ENCODE measurements at places on chromosomes 5 and 9.

DNA sequence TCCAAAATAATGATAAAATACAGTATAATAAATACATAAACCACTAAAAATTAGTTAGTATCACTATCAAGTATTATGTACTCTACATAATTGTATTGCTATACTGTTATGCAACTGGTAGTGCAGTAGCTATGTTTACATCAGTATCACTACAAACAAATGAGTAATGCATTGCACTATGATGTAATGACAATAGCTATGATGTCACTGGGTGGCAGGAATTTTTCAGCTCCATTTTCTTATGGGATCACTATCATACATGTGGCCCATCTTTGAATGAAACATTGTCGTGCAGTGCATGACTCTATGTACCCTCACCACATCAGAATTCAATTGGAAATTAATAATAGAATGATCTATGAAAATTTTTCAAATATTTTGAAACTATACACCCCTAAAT is 201.3 kb downstream of the MPDZ start:
- no peak for DNase-seq

DNA sequence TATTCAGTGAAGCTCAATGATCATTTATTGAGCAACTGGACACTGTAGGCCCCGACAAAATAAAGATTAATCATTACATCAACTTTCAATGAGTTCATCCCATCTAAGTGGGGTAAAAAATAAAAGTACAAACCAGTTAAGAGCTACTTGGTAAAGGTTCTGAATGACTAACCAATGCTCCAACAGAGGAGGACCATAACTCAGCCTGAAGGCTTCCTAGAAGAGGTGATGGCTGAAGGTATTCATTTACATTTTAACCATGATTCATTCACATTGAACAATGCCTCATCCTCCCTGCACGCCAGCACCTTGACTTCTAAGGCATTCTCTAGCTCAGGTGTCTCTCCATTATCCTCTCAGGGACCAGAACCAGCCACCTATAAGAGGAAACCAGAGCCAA is 201.4 kb downstream of the ZNF462 start:
- DNase-seq = no peak

DNA sequence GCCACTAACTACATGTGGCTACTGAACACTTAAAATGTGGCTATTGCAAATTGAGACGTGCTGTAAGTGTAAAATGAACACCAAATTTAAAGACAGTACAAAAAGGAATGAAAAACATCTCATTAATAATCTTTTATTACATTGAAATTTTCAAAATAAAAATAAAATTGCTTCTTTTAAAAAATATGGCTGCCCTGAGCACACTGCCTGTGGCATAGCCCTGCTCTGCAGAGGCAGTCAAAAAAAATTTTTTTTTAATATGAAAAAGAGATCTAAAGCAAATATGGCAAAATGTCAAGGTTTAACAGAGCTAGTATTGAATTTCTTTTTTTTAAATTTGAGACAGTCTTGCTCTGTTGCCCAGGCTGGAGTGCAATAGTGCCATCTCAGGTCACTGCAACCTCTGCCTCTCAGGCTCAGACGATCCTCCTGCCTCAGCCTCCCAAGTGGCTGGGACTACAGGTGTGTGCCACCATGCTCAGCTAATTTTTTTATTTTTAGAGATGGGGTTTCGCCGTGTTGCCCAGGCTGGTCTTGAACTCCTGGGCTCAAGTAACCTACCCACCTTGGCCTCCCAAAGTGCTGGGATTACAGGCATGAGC is 25.6 kb downstream of the CARNMT1 start:
- no peak for DNase-seq

GRCh38 chr9:5596173-5596572 is 32.7 kb upstream of the RIC1 start:
- DNase-seq = no peak

DNA sequence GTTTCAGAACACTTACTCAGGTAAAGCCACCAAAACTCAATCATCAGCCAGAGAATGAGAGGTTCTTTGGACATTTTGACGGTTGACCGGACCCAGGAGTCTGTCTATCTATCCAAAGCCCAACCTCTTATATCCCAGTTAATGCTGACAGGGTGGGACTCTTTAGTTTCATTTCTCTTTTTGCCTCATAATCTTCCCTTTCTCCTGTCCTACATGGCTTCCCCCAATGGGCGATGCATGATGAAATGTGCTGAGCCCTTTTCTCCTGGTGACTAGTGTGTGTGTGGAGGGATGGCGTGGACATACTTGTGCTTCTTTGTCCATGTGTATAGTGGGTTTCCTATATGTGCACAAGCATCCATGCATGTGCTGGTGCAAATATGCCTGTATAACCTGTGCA is at the start of gene TIMD4:
TSS of gene TIMD4 (minus strand) at position 102 of the 400 bp plus-strand sequence. CDS start at position 74, 28 bp downstream.
- no peak for DNase-seq

DNA sequence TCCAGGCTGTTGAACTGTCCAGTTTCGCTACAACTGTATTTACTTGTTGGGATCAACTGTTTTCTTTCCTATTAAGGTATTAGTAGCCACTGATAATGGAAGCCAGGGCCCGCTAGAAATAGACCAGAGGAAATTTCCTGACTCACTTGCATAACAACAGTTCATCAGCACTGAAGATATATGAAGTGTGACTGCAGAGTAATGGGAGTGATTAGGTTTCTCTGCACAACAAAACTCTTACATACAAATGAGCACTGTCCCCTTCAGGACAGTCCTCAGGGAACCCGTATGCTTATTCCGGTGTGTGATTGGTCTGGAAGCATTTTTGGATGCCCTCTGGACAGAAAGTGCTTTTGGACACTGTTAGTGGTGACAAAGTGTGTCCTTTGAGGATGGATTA is 55.3 kb downstream of the LIX1 start:
- DNase-seq = no peak

- DNase-seq = no peak
Observed at GRCh38 chr5:68374796-68375518, 159.4 kb downstream of the PIK3R1 start.

DNA sequence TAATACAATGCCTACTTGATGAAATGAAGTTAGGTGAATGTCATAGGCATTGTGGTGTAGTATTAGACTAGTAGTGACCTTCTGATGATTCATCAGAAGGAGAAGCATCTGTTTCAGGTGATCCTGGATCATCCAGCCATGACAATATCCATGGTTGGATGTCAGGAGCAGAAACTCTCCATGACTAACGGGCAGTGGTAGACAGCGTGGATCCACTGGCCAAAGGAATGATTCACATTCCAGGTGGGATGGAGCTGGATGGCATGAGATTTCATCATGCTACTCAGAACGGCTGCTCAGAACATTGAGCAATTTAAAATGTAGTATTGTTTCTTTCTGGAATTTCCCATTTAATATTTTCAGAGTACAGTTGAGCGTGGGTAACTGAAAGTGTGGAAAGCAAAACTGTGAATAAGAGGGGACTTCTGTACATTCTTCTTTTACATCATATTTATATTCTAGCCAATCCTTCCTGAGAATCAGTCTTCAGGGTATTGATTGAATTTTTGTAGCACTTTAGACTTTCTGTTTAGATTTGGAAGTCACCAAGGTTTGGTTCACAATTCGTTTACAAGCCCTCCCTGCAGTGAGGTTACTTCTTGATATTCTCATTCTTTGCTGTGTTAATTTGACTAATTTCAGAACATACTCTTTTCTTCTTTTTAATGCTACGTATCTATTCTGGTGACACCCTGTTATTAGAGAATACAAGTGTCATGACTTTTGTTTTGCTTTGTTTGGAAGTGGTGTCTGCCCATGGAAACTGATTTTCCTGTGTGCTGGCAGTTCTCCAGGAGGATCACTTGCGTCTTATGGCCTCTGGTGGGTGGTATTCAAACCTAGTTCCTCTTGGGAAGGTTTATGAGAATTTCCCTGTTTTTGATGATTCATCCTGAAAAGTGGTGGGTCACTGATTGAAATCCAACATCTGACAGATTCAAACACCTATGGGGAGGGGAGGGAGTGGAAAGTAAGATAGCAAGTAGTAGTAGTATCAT is 12.2 kb upstream of the CLINT1 start:
- DNase-seq = no peak

DNA sequence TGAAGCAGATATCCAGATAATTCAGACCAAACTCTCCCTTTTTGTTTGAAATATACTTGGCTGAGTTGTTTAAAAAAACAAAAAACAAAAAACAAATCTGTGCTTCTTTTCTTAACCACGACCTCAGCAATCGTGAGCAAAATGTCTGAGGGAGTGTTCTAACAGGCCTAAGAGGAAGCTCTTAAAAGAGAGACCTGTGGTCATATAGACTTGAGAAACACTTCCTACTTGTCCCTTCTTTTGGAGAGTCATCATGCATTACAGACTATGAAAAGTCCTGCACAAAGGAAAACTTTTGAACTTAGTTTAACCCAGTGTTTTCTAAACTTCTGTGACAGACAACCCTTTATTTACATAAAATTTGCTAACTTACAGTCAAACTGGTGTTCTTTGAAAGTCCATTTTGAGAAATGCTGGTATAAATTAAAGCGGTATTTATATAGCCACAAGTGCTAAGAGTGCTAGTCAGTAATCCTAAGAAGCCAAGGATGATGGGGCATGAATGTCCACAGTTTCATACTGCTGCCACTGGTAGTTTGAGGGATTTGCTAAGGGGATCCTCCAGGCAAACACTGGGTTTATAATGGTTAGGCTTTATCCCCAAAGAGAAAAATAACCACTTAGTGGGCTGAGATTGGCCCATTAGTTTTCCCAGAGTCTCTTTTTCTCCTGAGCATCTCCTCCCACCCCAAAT is 199.8 kb downstream of the LRRC70 start:
- no peak for DNase-seq

DNA sequence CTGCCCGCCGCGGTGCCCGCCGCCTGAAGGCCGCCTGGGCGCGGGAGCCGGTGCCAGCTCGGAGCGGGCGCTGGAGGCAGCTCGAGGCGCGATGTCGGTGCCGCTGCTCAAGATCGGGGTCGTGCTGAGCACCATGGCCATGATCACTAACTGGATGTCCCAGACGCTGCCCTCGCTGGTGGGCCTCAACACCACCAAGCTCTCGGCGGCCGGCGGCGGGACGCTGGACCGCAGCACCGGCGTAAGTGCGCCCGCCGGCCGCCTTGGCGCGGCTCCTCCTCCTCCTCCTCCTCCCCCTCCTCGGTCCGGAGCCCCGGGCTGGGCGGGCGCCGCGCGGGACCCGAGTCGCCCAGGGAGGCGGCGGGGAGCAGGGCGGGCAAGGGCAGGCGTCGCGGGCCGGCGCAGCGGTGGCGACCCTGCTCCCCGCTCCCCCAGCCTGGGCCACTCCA is 455 bp downstream of the OLFM1 start:
- no peak for DNase-seq

DNA sequence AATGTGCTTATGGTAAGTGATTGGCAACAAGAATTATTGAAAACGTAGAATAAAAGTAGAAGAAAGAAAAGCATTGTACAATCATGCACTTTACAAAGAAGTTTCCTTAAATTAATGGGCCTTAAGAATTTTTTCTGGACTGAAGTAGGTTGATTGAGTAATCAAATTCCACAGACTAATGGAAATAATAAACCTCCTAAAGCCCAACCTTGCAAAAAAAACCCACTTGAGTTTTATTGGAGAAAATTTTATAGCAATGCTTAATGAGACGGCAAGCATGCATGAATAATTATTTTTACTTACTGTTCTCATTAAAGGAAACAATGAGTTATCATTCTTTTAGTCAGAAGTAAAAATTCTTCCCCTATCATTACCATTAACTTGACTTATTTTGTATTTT is 676.1 kb upstream of the C9orf72 start:
- no peak for DNase-seq

GRCh38 chr9:130854092-130854491 is 19.0 kb downstream of the ABL1 start:
- DNase-seq = no peak

DNA sequence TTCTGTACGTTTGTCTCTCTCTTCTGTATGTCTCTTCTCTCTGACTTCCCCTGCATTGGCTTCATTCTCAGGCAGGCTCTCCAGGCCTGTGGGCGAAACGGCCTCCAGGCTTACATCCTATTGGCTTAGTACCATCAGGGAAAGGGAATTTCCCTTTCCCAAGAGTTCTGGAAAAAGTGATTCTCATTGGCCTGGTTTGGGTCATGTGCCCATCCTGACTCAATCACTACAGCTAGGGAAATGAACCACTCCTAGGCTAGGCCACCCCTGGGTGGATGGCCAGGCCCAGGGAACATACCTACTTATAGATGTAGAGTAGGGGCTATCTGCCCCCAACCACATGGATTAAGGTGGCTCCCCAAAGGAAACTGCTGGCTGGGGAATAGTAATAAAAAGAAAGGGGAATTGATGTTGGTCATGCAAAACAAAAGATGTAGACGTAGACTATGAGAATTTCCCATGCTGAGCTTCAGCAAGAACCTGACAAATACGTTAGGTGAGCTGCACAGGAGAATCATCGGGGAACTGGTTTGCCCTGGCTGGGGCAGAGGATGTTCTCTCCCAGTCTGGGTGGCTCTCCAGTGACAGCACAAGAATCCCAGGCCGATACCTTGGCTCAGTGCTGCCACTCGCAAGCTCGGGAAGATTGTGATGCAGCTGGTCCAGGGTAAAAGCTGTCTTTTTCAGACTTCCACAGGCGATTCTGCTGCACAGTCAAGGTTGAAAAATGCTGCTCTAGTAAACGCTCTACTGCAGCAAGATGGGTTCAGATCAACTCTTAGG is 3.7 kb upstream of the EGR1 start:
- no peak for DNase-seq

GRCh38 chr5:60690326-60690725 is 9.6 kb downstream of the DEPDC1B start:
- DNase-seq = no peak

DNA sequence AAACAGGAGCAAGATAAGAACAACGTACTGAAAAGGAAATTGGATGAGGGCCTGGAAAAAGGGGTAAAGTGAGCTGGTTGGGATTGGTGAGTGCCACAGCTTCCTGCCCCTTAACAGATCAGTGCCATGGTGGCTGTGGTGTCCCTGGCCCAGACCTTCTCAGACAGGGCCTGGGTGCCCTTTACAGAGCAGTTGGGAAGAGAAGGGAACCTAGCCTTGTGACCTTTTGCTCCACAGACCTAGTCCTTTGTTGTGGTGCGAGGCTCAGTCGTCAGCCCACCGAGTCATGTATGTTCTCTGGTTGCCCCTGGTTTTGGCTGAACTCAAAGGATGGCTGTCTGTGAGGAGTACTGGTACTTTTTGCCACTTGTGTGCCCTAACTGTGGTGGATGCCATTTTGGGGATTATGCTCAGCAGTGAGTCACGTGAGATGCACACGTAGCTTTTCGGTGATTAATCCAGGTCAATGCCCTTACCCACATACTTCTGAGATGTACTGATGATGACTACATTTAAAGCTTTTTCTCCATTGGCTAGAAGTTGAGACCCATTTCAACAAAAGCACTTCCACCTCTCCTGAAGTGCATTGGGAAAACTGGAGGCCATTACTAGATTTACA is 48.4 kb downstream of the EXOSC2 start:
- no peak for DNase-seq

DNA sequence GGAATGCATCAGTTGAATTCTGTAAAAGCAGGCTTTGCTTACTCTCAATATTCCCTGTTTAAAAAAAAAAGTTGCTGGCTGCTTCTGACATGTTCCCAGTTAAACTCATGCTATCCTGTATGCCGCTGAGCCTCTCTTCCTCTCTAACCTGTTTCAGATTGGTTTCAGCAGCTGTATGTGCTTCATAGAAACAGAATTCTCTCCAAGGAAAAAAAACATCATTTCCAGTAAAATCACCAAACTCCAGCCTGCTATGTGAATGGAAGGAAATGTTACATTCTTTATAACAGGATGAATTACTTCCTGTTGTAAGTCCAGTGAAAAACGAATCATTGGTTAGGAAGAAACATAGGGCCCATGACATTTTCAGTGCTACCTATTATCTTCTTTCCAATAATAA is 25.7 kb upstream of the KCNV2 start:
- DNase-seq = no peak

Measured in Panc1 (cell line).